ENCODE measurements at places on chromosomes 13 and 19.

- DNase-seq, result peak; percentile 86
These were observed 6.2 kb downstream of the HRC start for GRCh38 chr19:49148784-49149651.

GRCh38 chr13:95626768-95627167 is 17.7 kb downstream of the DZIP1 start:
- no peak for DNase-seq

GRCh38 chr19:42185277-42185676 is 32.2 kb downstream of the DEDD2 start:
- peak; percentile 45 for DNase-seq

GRCh38 chr13:76570510-76570971 is 315.7 kb downstream of the KCTD12 start:
- DNase-seq, result no peak

DNA sequence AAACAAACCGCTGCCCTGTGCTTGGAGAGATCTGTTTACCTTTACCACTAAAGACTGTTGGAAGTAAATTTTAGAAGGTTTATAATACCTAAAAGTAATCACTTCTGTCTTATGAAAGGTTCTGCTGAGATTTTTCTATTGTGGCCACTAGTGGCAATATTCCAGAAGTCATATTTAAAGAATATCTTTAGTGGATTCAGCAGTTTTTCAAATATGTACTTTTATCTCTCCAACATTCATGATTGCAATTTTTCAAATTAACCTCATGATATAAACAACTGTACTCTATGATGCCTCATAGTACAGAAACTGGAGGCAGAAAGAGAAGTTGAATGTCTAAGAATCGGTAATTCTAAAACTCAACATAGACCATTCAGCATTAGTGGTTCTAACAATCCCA is 53.2 kb upstream of the USPL1 start:
- DNase-seq, result no peak

DNA sequence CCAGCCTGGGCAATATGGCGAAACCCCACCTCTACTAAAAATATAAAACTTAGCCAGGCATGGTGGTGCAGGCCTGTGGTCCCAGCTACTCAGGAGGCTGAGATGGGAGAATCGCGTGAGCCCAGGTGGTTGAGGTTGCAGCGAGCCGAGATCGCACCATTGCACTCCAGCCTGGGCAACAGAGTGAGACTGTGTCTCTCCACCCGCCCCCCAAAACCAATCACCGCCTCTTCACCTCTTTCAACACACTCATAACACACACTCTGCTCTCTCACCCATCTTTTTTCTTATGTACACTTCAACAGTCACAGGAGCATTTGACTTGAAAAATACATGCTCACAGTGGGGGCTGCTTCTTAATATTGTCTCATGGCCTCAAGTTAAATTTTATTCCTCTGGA is 76.8 kb downstream of the ESD start:
- DNase-seq, result no peak

DNA sequence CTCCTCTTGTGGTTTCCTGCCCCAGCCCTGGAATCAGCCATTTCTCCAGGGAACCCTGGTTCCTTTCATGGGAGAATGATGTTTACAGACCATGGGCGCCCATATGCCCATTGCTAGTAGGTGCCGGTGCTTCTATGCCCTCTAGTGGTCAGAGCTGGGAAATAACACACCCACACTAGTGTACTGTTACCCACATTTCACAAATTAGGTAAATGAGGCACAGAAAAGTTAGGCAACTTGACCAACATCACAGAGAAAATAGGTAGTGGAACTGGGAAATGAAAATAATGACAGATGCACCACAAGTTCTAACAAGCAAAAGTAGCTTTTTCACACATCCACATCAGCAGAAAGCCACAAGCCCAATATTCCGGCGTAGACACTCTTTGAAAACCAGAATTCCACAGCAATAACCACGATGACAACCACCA is 1.3 kb upstream of the CEACAM3 start:
- DNase-seq, result peak; percentile 81

DNA sequence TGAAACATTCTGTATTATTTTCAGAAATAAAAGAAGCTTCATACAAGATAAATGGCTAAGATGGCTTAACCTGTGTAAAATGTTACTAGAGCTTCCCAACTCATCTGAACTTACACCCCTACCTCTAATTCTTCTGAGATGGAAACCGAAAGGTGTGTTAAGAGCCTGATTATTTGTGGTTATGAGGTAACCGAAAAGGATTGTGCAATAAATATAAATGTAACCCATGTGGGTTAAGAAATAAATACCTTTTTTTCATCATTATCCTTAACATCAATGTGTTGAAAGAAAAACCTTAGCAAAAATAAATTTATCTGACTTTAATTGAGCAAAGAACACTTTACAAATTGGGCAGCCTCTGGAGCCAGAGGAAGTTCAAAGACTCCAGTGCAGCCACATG is 961.8 kb upstream of the SPRY2 start:
- no peak for DNase-seq

DNA sequence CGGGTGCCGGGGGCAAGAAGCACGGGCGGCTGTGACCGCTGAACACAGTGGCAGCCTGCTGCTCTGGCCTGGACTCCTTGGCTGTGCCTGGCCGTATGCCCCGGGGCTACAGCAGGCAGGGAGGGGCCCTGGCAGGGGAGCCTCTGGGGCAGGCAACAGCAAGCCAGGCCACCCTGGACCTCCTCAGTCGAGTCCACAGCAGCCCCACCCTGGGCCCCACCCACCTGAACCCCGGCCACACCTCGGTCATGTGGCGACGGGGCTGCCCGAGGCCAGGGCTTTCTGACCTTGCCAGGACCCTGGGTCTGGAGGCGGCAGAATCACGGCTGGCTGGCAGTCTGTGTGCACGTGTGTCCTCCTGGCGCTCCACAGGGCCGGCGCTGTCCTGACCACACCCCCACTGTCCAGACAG is 8.7 kb downstream of the CILP2 start:
- no peak for DNase-seq

Data from suppressor macrophage treated with lipopolysaccharide for 4 hours (primary cell).